CD8-positive, alpha-beta T cell (primary cell): ENCODE measurements at places on chromosomes 7 and 10.

DNA sequence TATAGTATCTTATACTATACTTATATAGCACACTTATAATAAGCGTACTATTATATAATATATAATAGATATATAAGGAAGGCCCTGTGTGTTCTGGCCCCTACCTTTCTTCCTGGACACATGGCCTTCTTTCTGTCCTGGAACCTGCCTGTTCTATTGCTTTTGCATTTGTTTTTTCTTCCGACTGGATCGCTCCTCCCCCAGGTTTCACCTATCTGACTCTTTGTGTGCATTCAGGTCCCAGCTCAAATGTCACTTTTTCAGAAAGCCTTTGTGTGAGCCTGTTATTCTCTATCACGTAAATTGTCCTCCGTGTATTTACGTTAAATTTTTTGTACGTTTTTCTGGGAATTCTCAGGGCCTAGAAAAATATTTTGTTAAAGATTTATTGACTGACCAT lies 2.9 kb upstream of the TRIM8 start:
- no peak for DNase-seq

DNA sequence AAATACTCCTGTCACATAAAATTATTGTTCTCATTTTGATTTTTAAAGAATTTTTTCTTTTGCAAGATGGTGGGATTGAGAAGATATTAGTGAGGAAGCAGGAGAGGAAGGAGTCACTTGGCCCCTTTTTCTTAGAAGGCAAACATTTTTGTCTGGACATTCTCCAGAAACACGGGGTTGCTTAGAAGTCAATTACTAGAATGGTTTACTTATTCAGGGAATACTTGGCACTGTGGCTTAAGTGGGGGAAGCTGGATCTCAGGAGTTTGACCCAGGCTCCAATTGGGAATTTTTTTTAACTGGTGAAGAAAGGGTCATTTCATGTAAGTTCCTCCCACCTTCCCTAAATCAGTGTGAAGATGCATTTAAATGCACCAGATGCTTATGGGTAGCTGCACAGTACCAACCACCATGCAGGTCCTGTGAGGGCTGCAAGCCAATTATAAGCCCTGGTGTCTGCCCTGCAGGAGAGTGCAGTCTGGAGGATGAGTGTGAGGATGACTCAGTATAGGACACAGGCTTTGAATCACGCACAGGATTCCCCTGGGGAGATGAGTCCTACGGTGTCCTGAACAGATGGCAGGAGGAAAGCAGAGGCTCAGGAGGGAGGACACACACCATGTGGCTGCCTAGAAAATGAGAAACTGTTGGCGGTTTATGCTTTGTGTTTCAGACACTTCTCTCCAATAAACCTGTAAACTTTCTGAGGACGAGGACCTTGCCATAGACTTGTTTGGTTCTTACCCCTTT lies 299.1 kb downstream of the PLXNA4 start:
- no peak for DNase-seq

- no peak for DNase-seq
Observed at GRCh38 chr10:58064714-58065528, 202.8 kb downstream of the IPMK start.

GRCh38 chr7:131284702-131285419 lies 42.8 kb upstream of the MKLN1 start:
- DNase-seq, result no peak

DNA sequence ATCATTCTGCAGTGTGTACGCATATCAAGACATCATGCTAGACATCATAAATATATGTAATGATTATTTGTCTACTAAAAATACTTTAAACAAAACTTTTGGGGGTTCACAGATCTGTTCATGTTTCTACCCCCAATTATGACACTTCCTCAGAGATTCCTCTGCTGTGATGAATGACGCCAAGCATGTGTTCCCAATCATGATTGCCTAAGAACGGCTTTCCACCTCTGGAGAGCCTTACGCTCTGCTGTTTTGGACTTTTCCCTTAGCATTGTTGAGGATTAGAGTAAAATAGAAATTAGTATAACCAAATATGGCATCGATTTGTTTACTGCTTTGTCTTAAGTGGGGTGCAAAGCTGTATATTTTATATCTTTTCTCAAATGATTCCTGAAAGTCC lies 236.3 kb upstream of the IGFBP3 start:
- DNase-seq, result no peak

DNA sequence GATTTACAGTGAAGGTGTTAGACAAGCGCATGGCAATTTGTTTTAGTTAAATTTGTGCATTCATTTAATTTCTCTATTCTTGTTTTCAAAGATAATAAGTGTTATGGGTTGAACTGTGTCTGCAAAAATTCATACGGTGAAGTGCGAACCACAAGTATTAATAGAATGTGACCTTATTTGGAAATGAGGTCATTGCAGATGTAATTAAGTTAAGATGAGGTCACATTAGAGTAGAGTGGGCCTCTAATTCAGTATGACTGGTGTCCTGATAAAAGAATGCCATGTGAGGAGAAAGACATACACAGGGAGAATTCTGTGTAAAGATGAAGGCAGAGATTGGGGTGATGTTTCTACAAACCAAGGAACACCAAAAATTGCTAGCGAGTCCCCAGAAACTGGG lies 158.8 kb upstream of the SEMA3E start:
- no peak for DNase-seq

- DNase-seq, result no peak
Observed at GRCh38 chr10:97584060-97584797, at the start of gene HOGA1. Gene HOGA1 (plus strand): TSS chr10:97584389. CDS start chr10:97584704, 315 bp downstream.

DNA sequence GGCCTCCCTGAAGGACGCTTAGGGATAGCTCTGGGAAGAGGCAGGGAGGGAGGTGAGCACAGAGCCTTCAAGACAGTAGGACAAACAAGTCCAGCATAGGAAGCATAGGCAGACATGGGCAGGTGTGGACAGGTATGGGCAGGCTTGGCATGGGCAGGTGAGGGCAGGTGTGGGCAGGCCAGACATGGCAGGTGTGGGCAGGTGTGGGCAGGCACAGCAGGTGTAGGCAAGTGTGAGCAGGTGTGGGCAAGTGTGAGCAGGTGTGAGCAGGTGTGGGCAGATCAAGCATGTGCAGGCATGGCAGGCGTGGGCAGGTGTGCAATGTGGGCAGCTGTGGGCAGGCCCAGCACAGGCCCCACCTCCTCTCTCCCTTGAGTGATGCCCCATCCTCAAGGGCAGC lies 148.8 kb upstream of the ZMIZ1 start:
- DNase-seq, result no peak

DNA sequence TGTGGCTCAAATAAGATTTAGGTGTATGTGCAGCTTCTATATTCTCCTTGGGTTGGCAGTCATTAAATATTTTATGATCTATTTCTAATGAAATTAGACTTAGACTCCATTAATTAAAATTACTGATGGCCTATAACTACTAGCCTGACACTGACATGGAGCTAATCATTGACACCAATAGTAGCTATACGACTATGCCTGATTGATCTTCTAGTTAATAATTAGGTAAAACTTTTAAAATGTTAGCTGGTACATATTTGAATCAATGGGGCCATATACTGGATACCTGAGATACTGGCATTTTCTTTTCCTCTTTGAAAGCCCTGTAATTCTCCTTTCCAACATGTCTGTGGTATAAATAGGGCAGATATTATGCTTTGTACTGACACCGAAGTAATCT lies 14.4 kb downstream of the WEE2 start:
- no peak for DNase-seq

GRCh38 chr10:102322914-102323313 lies 72.6 kb upstream of the NFKB2 start:
- peak; percentile 50 for DNase-seq

DNA sequence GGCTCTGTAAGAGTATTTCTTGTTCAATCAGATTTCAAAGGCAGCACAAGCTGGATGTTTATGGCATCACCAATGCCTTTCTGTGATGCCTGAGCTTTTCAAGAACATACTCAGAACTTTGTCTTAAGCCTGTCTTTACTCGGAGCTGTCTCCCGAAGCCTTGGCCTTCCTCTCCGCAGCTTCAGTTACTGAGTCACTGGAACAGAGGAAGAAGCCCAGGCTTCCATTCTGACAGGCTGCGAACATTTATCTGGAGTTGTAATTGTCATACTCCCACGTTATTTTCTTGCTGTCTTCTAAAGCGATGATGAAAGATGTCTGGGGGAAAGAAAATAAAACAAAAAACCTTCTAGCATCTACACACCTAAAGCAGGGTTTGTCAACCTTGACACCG lies 43.9 kb downstream of the GRK5 start:
- no peak for DNase-seq

- DNase-seq, result no peak
Observed at GRCh38 chr10:96578633-96579032, 8.2 kb downstream of the TM9SF3 start.

DNA sequence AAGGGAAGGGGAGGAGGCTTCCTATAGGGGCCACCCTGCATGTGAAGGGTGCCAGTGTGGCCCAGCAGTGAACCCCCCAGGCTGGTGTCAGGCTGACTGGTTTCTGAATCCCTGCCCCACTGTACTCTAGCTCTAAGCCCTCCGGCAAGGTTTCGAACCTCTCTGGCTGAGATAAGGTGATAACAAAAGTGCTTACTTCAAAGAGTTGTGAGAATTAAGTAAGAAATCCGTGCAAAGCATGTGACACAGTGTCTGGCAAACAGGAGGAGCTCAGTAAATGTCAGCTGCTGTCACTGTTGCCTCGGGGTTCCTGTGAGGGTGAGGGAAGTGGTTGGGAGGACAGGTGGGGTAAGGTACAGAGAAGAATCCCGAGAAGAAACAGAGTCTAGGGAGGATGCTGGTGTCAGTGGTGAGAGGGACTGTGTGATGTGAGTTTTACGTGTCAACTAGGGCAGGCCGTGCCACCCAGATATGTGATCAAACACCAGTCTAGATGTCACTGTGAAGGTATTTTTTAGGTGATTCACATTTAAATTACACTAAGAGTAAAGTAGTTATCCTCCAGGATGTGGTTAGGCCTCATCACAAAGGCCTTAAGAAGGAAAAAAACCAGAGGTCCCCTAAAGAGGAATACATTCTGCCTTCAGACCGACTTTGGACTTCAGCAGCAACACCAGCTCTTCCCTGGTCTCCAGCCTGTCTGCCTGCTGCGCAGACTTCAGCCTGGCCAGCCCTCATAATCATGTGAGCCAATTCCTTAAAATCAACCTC lies 64.4 kb downstream of the BPGM start:
- peak; percentile 89 for DNase-seq

GRCh38 chr7:33145156-33145555 lies 15.8 kb downstream of the BBS9 start:
- DNase-seq, result no peak

- no peak for DNase-seq
Observed at GRCh38 chr7:38478404-38478803, 152.8 kb downstream of the AMPH start.

DNA sequence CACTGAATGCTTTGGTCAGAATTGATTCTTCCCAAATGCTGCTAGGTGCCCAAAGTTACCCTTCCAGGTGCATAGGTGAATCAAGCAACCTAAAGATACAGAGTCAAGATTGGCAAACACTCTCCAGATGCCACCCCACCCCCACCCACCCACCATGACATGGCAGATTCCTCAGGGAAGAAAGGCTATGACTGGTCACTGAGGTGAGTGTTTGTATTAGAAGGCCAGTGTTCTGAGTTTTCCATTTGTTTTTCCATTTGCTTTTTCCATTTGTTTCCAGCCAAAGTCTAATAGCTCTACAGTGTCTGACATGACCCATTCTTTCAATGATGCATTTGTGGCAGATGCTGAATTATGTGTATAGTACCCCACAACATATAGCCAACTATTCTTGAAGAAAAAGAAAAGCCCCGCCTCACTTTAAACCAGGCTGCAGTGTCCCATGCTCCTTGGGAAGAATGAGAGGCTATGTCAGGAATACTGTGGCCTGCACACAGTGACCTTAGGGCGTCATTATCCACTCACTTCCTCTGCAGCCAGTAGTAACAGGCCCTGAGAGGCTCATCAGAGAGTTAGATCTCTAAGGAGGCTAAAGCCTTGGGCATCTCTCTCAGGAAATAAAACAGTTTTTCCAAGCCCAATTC lies 16.1 kb upstream of the HIBADH start:
- no peak for DNase-seq

- no peak for DNase-seq
Observed at GRCh38 chr7:116955801-116956476, 2.6 kb downstream of the ST7 start.

DNA sequence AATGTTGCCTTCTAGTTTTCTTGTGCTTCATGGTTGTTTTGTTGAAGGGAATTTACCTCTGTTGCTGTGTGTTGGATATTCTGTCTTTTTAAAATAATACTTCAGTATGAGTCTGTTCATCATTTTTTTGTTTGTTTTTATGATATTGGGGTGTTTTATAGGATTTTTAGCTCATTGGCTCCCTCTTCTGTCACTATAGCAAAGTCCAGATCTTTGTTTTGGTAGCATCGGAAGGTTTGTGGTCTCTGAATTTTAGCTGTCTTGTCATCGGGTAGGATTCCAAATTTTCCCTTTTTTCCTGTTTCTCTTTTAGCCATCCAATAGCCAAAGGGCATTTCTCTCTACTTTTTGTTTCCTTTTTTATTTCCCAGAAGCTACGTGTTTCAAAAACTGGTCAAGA lies 91.4 kb downstream of the EXOC4 start:
- DNase-seq, result no peak

DNA sequence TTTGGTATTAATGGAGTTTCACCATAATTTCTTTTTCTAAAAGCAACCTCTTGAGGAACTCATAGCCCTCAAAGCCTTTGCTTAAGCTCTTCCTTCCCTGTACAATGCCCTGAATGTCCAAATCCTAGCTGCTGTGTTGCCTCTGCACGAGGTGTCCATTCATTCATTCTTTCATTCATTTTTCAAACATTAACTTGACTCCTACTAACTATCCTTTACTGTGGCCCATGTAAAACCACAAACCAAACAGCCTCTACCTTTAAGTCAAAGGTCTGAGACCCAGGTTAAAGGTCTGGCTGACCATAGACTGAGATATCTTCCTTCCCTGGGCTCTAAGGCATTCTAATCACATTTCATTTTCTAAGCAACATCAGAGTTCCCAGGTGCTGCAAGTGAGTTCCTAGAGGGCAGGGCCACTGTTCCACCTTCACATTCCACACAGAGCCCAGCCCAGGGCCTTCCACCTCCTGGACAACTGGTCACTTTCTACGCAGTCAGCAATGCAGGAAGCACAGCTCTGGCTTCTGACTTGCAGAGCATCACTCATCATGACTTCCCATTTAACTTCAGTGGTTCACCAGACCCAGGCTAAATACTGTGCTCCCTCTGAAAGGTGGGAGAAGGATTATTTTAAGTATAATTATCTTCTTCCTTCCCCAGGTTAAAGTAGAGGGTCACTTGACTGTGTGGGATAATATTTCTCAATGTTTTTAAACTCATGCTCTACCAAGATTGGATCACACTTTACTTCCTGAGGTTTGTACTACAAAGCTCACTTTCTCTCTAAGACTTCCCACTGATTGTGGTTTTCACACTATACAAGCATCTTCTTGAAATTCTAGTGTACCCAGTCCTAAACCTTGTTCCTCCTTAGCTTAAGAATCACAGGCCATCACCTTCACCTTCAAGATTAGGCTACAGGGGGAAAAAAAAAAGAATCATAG lies 19.1 kb downstream of the ATXN7L1 start:
- peak; percentile 59 for DNase-seq

DNA sequence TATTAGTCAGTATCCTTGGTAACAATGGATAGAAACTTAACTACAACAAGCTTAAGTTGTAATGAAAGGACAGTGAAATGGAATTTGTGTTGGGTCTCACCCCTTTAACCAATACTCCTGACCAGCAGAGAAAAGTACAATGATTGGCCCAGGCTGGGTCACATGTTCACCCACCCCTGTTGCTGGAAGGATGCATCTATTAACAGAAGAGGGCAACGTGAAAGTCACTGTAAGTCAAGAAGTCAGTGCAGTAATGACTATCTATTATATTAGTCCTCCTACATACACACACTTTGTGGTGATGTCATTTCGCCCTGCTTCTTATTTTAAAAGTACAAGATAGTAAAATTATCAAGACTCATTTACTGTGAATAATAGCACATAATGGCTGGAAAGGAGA lies 16.2 kb downstream of the PNLIPRP2 start:
- no peak for DNase-seq

- DNase-seq, result no peak
Observed at GRCh38 chr7:47461161-47461560, 120.8 kb downstream of the TNS3 start.
